Ascending aorta (tissue), 2 donors: ENCODE measurements at places on chromosomes 4 and X. TPM values are rescaled to one million over a fixed set of nuclear protein-coding genes. Genes with fewer than 3 reads are reported as not detected.

The CNKSR2 gene
- 0.53 TPM for total RNA-seq

The SLC7A11 gene
- total RNA-seq = 0.75 TPM

The GPRASP1 gene
- total RNA-seq = 0.85 TPM

The NEK1 gene
- total RNA-seq = 11.0 TPM

The STPG2 gene
- not detected for total RNA-seq

The XKRX gene
- not detected for total RNA-seq

- no peak overlapping the region for H3K27ac ChIP-seq
- H3K4me3 ChIP-seq = no peak overlapping the region
- no peaks in the 10 kb centered on the region for H3K27me3 ChIP-seq
- no peak for DNase-seq
- no peaks in the 10 kb centered on the region for H3K4me1 ChIP-seq
- no peaks in the 10 kb centered on the region for H3K36me3 ChIP-seq
Measured at GRCh38 chr4:23969635-23970145, 79.8 kb upstream of the PPARGC1A start.

GRCh38 chr4:96599752-96600151, 759.9 kb downstream of the PDHA2 start:
- H3K36me3 ChIP-seq = no peaks in the 10 kb centered on the region
- DNase-seq = no peak
- no peaks in the 10 kb centered on the region for H3K27me3 ChIP-seq
- no peaks in the 10 kb centered on the region for H3K4me1 ChIP-seq

- H3K27me3 ChIP-seq = no peaks in the 10 kb centered on the region
- H3K4me3 ChIP-seq = no peak overlapping the region
- H3K27ac ChIP-seq = no peak overlapping the region
Measured at GRCh38 chrX:12278151-12278550, 139.9 kb downstream of the FRMPD4 start.

DNA sequence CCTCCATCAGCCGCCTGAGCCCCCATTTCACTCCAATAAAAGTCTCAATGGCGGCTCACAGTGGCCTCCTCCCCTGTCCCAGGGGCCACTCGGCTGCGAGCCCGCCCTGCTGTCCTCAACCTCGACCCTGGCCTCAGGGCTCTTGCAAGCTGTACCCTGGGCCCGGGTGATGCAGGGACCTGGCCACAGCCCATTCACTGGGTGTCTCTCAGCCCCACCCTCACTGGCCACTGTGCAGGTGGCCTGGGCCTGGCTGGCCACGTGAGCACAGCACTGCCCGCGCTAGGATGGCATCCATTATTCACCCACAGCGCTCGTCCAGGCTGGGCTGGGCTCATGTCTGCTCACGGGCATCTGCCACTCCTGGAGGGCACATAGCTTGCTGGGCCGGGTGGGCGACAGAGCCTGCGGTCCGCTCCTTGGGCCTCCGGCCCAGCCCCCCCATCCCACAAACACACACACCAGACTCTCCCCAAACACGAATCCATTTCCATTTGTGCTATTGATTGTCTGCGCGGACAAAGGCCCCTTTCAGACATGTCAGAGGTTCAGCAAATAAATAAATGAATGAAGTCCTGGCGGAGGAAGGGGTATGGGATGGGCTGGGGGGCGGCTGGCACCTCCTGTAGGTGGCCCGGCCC, 16.5 kb upstream of the FGFR3 start:
- no peak overlapping the region for H3K4me3 ChIP-seq
- H3K36me3 ChIP-seq = no peaks in the 10 kb centered on the region
- no peaks in the 10 kb centered on the region for H3K27me3 ChIP-seq
- no peaks in the 10 kb centered on the region for H3K4me1 ChIP-seq

DNA sequence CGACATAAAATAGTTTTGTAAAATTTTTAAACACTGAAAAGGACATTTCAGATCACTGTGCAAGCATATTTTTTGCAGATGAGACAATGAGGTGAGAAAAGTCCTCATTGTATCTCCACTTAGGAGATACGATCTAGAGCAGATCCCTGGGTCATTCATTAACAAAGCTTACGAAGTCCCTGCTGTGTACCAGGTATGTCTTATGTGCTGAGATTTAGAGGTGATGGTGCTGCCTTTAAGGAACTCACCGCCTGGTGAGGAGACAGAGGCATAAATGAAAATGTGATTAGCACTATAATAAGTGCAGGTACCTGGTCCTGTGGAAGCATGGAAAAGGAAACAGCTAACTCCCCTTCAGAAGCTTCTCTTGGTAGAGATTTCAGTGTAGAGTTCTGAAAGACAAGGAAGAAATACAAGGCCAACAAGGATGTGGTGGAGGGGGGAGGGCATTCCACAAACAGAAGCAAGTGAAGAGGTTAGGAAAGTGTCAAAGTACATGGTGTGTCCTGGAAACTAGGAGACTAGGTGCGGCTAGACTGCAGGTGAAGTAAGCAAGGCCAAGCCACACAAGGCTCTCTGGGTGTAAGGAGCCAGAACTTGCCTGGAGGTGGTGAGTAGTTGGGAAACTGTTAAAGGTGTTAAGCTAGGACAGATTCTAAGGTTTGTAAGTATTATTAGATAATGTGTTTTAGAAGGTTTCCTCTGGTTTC, 1.5 kb upstream of the NDNF start:
- no peaks in the 10 kb centered on the region for H3K36me3 ChIP-seq
- H3K27ac ChIP-seq = no peak overlapping the region
- DNase-seq = no peak
- H3K4me1 ChIP-seq = peaks cover 12% of the 10 kb centered on the region
- no peak overlapping the region for H3K4me3 ChIP-seq
- no peaks in the 10 kb centered on the region for H3K27me3 ChIP-seq

GRCh38 chrX:42615161-42615563, 162.8 kb downstream of the PPP1R2C start:
- H3K27me3 ChIP-seq = no peaks in the 10 kb centered on the region
- no peak overlapping the region for H3K4me3 ChIP-seq
- no peaks in the 10 kb centered on the region for H3K36me3 ChIP-seq
- no peak overlapping the region for H3K27ac ChIP-seq

DNA sequence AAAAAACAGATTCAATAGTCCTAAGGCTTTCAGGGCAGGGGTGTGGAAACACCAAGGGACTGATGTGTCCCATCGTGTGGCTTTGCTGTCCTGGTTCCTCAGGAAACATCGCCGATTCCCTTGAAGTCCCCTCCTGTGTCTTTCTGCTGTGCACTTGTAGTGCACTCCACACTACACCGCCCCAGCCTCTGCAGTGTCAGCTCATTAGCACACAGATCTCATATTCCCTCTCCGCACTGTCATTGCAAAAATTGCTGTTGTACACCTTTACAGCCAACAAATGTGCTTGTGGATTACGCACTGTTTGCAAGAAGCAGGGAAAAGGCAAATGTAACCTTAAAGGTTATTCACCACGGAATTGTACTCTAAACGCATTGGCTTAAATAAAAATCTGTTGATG, 5.3 kb downstream of the GRIA3 start:
- no peaks in the 10 kb centered on the region for H3K36me3 ChIP-seq
- no peak overlapping the region for H3K4me3 ChIP-seq
- H3K27ac ChIP-seq = no peak overlapping the region
- DNase-seq = no peak

- no peak overlapping the region for H3K27ac ChIP-seq
- no peak for DNase-seq
- peak overlapping the region; percentile 57 for H3K4me3 ChIP-seq
- no peaks in the 10 kb centered on the region for H3K4me1 ChIP-seq
- no peaks in the 10 kb centered on the region for H3K27me3 ChIP-seq
Measured at GRCh38 chrX:48468693-48469691, 1.1 kb downstream of the SLC38A5 start.

GRCh38 chr4:84966382-84967242, at the start of gene WDFY3:
WDFY3 (minus strand) TSS chr4:84966690; CDS start chr4:84860591, 106,099 bp downstream.
- DNase-seq = peak; percentile 91
- peaks cover 29% of the 10 kb centered on the region for H3K4me1 ChIP-seq
- peak within 1 kb of the TSS; percentile 95 for H3K27ac ChIP-seq
- no peaks in the 10 kb centered on the region for H3K36me3 ChIP-seq
- H3K27me3 ChIP-seq = no peaks in the 10 kb centered on the region

- no peak for DNase-seq
- H3K27me3 ChIP-seq = no peaks in the 10 kb centered on the region
- H3K27ac ChIP-seq = no peak overlapping the region
- H3K4me1 ChIP-seq = no peaks in the 10 kb centered on the region
- no peak overlapping the region for H3K4me3 ChIP-seq
Measured at GRCh38 chrX:149286940-149287349, 218.2 kb downstream of the IDS start.

- H3K36me3 ChIP-seq = no peaks in the 10 kb centered on the region
- no peak overlapping the region for H3K27ac ChIP-seq
- peaks cover 4% of the 10 kb centered on the region for H3K27me3 ChIP-seq
- peak; percentile 58 for DNase-seq
- H3K4me1 ChIP-seq = no peaks in the 10 kb centered on the region
Measured at GRCh38 chrX:1465286-1466231, 12.8 kb upstream of the ASMTL start.

- H3K27me3 ChIP-seq = no peaks in the 10 kb centered on the region
- H3K36me3 ChIP-seq = no peaks in the 10 kb centered on the region
- no peak overlapping the region for H3K27ac ChIP-seq
- DNase-seq = no peak
- no peaks in the 10 kb centered on the region for H3K4me1 ChIP-seq
- no peak overlapping the region for H3K4me3 ChIP-seq
Measured at GRCh38 chrX:103475381-103475780, 43.9 kb downstream of the RAB40A start.

DNA sequence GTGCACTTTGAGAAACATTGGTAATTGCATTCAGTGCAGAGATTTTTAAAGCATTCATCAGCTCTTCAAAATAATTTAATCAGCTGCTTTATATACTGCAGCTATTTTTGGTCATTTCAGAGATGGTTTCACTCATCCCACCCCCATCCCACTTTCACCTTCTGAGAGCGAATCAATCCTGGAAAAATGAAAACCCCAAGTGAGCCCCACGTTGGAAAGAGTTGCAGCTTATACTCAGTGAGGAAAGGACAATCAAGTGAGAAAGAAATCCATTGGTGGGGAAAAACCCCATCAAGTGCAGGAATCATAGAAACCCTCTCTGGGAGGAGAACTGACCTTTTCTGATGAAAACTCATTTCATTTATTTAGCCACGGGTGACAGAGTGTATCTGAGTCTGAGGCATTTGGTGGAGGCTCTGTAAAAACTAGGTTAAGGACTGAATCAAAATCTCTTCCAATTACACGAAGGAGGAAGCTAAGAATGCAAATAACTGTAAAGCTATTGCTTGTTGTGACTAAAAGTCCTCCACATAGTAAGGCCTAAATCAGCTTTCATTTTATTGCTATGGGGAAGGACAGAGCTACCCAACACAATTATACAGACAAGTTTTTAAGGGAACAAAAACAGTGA, 240.4 kb upstream of the PGRMC2 start:
- H3K36me3 ChIP-seq = no peaks in the 10 kb centered on the region
- no peak for DNase-seq
- peaks cover 10% of the 10 kb centered on the region for H3K4me1 ChIP-seq
- no peak overlapping the region for H3K4me3 ChIP-seq
- H3K27me3 ChIP-seq = no peaks in the 10 kb centered on the region
